NCI-H774 (cell line): ENCODE measurements at places on chromosomes 1 and 21.

DNA sequence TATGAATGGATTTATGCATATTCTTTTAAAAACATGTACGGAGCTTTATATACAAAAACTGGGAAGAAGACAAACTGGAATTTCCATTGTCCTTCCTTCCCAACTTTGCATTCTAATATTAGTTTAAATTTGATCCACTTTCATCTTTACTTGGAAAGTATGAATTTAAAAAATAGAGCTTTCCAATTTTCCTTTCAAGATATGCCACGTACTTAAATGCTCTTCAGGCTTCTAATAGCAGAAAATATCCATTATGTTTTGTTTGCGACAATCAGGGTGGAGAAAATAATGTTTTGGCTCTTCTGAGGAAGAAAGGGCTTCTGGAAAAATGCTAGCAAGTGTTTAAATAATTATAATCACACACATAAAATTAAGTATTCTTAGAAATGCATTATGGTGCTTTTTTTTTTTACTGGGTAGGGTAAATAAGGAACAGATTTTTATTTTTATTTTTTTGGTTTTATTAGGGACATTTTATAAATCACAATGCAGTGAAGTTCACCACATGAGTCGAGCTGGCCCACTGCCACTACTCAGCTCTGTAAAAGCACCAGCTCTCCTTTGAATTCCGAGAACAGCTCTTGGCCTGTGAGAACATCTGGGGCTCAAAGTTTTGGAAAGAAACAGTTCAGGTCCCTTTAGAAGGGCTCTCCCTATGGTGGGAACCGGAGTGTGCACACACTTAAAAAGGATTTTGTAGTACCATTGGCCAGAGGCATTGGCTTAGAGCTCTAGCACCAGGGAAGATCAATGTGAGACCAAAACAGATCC, 287.4 kb upstream of the LYPLAL1 start:
- DNase-seq, result no peak

GRCh38 chr1:193729429-193729828, 543.0 kb upstream of the B3GALT2 start:
- DNase-seq, result peak; percentile 29

- no peak for DNase-seq
Measured at GRCh38 chr1:27621051-27621920, 13.7 kb downstream of the FGR start.

DNA sequence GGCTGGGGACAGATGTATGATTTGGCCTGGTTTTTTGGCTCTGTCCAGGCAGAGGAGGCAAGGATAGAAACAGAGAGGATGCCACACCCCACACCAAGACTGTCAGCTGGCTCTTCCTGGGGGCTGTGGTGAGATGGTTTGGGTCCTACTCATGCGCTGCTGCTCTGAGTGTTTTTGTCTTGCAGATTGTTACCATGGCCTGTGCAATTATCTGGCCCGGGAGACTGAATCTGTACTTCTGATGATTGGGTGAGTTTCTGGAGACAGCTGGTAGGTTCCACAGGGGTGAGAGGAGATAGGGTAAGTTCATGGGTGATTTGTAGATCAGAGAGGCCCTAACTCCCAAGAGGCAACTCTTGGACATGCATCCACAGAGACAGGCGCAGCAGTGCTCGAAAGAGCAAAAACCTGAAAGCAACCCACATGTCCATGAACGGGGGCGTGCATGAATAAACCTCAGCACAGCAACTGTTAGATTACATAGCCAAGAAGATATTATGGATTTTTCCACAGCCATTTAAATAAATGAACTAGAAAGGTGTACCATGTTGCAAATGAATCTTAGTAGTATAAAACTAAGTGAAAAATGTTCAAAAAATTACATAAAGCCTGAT, 17.8 kb downstream of the AADACL4 start:
- DNase-seq, result no peak

DNA sequence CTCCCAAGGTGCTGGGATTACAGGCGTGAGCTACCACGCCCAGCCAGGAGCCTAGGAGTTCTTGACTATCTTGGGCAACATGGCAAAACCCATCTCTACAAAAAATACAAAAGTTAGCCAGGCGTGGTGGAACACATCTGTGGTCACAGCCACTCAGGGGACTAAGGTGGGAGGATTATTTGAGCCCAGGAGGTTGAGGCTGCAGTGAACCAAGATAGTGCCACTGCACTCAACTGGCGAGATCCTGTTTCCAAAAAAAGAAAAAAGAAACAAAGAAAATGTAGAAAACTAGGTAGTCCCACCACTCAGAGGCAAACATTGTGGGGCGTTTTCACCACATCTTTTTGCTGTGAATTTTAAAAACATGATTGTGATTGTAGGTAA, 141.3 kb downstream of the ZZZ3 start:
- DNase-seq, result no peak

- peak; percentile 59 for DNase-seq
Measured at GRCh38 chr1:157490467-157491165, 61.7 kb downstream of the FCRL5 start.

GRCh38 chr1:185608177-185608576, 126.0 kb upstream of the HMCN1 start:
- no peak for DNase-seq

DNA sequence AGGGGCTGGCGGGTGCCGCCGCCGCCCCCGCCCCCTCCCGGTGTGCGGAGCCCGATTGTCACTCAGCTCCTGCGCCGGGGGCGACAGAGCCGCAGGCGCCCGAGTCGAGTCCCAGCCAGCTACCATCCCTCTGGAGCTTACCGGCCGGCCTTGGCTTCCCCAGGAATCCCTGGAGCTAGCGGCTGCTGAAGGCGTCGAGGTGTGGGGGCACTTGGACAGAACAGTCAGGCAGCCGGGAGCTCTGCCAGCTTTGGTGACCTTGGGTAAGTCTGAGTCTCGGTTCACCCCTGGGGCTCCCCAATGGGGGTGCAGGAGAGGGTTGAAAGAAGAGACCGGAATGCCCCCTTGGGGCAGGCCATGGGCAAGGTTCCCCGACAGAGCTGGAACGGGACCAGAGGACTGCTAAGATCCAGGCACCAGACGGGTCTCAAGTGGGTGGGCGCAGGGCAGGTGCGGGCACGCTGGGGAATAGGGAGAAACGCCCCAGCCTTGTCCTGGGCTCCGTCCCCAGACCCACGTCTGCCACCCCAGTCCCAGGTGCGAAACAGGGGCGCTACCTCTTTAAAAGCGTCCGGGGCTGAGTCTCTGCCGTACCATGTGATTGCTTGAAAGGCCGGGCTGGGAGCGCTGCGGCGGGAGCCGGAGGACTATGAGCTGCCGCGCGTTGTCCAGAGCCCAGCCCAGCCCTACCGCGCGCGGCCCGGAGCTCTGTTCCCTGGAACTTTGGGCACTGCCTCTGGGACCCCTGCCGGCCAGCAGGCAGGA, at the start of gene ADORA1:
TSS of gene ADORA1 (plus strand) at position 61 of the 765 bp plus-strand sequence. CDS start 1,116 bp downstream, outside the sequence.
- DNase-seq, result no peak

- no peak for DNase-seq
Measured at GRCh38 chr1:173206816-173207568, at the start of gene TNFSF4. Gene TNFSF4 (minus strand): TSS chr1:173207331. CDS start chr1:173207176, 155 bp downstream.

DNA sequence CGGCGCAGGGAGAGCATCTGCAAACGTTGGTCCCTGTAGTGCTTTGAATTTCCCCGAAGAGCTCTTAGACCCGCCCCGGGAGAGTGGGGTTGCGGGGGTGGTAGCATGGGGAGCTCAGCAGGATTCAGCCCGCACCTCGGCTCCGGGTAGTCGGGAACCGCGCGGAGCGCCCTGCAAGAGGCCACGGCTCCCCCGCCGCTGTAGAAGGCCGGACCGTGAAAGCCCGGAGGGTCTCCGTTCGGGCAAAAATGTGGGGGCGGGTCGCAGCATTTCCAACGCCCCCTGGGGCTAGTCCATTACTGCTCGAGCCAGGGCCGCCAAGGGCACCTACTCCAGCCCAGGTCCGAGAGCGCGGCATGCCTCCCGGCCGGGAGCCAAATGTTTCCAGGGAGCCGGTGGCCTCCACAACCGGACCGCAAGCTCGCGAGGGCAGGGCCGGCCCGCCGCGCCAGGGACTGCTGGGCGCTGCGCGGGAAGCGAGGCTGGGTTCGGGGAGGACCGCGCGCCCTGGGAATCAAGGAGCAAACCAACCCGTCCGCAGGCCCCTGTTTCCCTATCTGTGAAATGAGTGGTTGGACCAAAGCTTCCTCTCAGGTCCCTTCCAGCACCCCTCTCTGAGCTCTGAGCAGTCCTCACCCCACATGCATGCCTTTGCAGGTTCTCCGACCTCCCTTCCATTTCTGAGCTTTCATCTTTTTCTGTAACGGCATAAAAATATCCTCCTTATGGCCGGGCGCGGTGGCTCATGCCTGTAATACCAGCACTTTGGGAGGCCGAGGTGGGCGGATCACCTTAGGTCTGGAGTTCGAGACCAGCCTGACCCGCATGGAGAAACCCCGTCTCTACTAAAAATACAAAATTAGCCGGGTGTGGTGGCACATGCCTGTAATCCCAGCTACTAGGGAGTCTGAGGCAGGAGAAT, 775 bp upstream of the TMEM63A start:
- peak; percentile 27 for DNase-seq

- no peak for DNase-seq
Measured at GRCh38 chr1:156812293-156812990, 4.2 kb downstream of the SH2D2A start.

DNA sequence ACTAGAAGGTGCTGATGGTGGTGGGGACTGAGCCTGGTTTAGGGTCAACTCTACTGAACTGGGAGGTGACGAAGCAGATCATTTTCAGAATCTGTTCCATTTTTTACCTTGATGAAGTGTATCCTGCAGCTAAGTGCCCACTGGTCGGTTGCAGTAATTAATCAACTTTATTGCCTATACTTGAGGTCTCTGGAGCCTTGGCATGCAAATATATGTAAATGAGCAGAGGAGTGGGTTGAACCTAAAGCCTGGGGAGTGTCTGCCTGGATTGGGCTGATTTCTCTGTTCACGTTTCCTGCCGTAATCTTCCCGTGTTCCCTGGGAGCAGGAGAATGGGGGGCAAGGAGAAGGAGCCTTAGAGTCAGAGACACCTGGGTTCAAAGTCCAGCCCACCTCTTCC, 286.8 kb downstream of the PTPRU start:
- DNase-seq, result no peak

GRCh38 chr1:236066054-236066453, 1.2 kb upstream of the NID1 start:
- no peak for DNase-seq

DNA sequence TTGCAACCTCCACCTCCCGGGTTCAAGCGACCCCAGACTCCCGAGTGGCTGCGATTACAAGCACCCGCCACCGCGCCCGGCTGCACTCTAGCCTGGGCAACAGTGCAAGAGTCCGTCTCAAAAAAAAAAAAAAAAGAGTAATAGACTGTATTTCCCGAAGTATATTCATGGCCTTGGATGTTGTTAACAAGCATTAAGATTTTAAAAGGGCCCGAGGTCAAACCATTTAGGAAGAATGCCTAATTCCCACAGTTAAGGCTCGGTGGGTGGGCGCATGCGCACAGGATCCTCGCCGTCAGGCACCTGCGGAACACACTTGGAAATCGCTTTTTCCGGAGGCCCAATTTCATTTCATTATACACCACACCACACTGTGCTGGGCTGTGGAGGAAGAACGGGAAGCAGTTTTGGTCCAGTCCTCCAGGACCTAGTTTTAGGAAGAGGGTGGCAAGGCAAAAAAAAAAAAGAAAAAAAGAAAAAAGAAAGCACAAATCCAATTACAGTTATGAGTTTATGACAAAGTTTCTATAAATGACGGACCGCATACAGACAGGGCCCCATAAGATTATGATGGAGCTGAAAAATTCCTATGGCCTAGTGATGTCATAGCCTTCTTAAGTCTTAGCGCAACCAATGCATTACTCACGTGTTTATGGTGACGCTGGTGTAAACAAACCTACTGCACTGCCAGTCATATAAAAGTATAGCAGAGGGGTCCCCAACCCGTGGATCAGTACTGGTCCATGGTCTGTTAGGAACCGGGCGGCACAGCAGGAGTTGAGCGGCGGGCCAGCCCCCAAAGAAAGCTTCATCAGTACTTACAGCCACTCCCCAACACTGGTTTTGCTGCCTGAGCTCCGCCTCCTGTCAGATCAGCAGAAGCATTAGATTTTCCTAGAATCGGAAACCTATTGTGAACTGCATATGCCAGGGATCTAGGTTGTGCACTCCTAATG, 38.2 kb downstream of the H3-3A start:
- DNase-seq, result peak; percentile 12

GRCh38 chr1:48493970-48494769, 22.2 kb upstream of the SPATA6 start:
- DNase-seq, result no peak

DNA sequence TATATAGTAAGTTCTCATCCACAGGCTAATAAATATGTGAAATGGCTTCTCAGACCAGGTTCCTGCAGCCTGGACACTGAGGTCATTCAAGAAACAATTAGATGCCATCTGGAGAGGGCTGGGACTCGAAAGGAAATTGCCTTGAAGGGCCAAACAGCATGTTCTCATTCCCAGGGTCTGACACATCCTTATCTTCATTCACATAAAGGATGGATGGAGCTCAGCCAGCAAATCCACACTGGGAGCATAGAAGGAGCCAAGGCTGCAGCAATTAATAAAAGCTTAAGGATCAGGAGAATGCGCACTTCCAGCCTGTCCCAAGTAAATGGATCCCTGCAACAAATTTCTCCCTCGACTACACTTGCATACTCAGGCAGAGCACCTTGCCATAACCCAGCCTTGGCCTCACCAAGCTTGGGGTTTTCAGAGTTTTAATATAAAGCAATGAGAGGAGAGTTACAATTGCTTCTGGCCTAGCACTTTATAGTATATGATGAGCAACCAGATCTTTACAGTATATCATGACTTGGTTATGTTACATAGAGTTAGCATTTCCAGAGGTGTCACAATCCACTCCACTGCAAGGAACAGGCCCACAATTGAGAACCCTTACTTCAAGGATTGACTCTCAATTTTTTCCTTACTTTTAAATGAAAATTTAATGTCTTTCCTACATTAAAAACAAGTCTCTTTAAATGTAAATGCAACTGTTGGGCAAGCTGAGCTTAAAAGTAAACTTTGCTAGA, 55.9 kb downstream of the BCAR3 start:
- DNase-seq, result no peak

GRCh38 chr1:198657550-198658064, 18.8 kb downstream of the PTPRC start:
- DNase-seq, result no peak

DNA sequence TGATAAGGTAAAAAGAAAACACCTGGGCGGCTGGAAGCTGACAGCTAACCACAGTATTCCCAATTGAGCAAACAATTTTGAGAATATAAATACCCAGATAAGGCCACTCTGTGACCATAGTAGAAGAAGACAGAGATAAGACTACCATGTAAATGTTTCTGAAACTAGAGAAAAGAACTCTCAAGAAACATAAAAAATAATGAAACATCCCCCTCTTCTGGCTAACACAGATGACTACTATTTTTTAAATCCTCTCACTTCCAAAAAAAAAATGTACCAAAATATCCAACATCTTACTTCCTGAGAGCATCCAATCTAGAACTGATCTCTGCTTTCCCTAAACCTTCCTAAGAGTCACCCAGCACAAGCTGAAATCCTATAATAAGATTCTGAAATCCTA, 125.9 kb downstream of the HFM1 start:
- peak; percentile 2 for DNase-seq

- DNase-seq, result no peak
Measured at GRCh38 chr21:43911935-43912487, 47.0 kb downstream of the AGPAT3 start.

GRCh38 chr1:242033447-242033846, 34.5 kb upstream of the MAP1LC3C start:
- DNase-seq, result no peak
